Esophagus mucosa (tissue), 1 donor: ENCODE measurements at places on chromosomes 7 and 10. TPM values are rescaled to one million over a fixed set of nuclear protein-coding genes. Genes with fewer than 3 reads are reported as not detected.

- no peak for ATAC-seq
Measured at GRCh38 chr7:27163288-27164044, 1.9 kb downstream of the HOXA9 start.

GRCh38 chr10:114638821-114639625 is 19.1 kb downstream of the ABLIM1 start:
- ATAC-seq, result no peak

- ATAC-seq, result no peak
Measured at GRCh38 chr10:61815496-61815895, 86.0 kb upstream of the ARID5B start.

The AMZ1 gene
- total RNA-seq, result 0.12 TPM

- no peak for ATAC-seq
Measured at GRCh38 chr7:121595758-121596696, 199.9 kb upstream of the FAM3C start.

The GNAI1 gene
- total RNA-seq, result 31.5 TPM

- no peak for ATAC-seq
Measured at GRCh38 chr10:43699516-43699915, 50.8 kb upstream of the ZNF32 start.

The NKX1-2 gene
- 0.16 TPM for total RNA-seq

DNA sequence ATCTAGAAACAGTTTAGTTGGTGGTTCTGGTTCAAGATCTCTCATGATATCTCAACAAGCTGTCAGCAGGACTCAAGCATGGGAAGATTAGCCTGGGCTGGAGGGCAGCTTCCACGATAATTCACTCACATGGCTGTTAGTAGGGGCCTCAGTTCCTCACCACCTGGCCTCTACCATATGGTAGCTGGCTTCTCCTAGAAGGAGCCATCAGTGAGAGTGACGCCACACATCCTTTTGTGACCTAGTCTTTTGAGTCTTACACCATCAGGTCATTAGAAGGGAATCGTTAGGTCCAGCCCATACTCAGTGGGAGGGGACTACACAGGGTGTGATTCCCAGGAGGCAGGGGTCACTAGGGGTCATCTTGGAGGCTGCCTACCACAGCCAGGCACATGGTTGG is 239.3 kb upstream of the PLPP4 start:
- ATAC-seq, result no peak
